ENCODE measurements at places on chromosomes 2 and 18.

DNA sequence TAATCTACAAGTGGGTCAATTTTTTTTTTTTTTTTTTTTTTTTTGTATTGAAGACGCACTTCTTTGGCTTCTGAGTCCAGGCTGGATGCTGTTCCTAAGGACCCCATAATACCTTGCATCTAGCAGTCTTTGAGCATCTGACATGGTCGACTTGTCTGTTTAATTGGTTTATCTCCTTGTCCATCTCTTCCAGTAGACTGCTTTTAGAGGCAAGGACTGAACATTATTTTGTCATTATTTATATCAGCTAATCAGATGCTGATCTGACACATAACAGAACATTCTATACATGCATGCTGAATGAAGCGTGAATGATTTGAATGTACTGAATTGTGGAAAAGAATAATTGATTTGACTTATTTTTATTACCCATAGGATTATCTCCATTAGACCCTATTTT, 118.7 kb downstream of the CDH7 start:
- DNase-seq, result no peak

DNA sequence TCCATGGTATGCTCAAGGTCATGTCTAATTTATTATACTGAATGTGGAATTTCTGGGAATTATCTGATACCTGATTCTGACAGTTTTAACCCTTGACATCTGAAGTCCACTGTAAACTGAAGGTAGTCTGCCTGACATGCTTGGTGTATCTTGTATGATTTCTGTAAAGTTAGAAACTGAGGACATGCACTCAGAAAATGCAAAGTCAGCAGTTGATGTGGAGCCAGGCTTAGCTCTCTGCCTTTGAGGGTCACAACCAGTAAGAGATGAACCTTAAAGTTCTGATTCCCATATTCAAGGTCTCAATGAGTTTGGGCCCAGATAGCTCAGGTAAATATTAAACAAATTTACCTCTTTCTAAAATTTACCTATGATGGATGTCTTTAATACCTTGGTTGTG, 12.3 kb upstream of the CTLA4 start:
- DNase-seq, result no peak

- no peak for DNase-seq
Observed at GRCh38 chr2:230634146-230634545, 78.5 kb upstream of the CAB39 start.

- DNase-seq, result no peak
Observed at GRCh38 chr2:79630060-79630459, 117.2 kb downstream of the CTNNA2 start.

- DNase-seq, result no peak
Observed at GRCh38 chr2:170155022-170155722, 22.8 kb upstream of the MYO3B start.

DNA sequence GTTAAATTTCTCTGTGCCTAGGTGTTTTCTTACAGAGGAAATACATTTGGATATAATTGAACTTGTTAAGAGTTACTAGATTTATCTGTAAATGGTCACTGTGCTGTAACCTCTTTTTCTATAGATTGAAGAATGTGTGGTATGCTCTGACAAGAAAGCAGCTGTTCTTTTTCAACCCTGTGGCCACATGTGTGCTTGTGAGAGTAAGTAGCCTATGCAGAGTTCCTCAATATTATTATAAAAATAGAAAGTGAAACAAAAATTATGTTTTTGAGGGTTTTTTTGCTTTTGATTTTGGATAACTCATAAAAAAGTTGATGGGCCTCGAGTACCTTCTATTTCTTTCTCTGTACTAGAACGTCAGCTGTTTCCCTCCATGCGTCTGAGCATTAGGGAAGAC, 112.4 kb downstream of the MIB1 start:
- DNase-seq, result no peak

GRCh38 chr18:50879302-50880118, 592 bp downstream of the ME2 start:
- DNase-seq, result peak; percentile 11

DNA sequence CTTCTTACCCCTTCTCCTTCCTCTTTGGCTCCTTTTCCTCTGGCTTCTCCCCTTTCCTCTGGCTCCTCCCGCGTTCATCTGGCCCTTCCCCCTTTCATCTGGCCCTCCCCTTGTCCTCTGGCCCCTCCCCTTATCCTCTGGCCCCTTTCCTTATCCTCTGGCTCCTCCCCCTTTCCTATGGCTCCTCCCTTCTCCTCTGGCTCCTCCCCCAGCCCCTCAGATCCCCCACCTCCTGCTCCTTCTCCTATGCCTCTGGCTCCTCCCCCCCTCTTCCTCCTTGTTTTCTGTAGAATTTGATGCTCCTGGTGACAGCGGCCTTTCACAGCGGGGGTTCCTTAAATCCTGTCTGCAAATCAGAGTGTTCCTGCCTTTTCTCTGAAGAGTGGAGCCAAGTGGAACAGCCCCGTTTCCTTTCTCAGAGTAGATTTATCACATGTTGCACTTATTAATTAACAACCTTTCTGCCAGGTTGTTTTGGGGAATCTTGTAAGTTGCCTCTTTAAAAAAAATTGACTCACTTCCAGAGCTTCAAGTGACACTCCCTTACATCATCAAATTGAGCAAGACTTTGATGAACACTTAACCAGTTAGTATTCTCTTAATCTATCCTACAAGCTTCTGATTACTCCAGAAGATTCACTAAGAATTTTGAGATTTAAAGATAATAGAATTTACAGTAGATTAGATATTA, 27.9 kb downstream of the FABP1 start:
- DNase-seq, result no peak

- no peak for DNase-seq
Observed at GRCh38 chr2:174561283-174561971, 36.2 kb downstream of the WIPF1 start.

GRCh38 chr2:169258045-169258601, 104.2 kb downstream of the LRP2 start:
- DNase-seq, result no peak

DNA sequence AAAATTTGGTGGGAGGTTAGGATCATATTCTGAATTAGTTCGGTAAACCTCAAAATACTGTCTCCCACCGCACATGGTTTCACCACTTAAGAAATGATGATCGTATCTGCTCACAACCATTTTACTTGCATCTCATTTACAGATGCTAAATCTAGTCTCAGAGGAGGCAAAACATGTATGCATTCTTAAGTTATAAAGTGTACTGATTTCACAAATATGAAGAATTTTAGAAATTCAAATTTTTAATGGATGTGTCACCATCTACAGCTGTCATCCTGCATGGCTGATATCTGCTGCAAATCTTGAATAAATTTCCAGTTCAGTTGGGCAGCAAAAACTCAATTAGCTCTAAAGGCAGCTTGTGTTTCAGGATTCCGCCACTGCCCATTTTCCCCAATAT, 243.3 kb upstream of the KCNJ3 start:
- no peak for DNase-seq

DNA sequence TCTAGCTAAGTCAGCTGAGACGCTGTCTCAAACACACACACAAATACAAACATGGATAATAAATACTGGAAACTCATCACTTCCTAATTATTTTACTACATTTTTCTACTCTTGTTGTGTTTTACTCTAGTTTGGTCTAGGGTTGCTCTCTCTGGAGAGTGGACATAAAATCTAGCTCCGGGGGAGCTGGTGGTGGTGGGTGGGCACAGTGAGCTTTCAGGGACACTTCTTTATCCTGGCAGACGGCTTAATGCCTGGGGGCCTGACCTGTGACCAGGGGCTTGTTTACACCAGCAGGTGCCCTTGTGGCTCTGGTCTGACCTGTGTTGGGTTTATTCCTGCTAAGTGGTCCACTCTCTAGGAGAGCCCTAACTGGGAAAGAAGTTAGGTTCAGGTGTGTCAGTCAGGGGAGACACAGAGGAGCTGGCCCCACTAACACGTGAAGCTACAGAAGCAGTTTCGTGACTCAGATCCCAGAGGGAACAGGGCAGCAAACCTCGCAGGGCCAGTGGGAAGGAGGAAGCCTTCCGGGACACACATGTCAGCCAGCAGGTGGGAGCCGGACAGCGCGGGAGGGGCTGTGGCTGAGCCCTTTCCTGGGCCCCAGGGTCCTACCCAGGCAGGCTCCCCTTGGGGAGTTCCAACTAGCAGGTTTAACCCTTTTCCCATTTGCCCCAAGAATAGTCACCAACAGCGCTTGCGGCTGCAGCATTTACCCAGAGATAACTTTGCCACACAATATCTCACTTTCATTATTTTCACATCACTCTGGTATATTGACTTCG, 22.5 kb upstream of the BOK start:
- DNase-seq, result no peak

- DNase-seq, result no peak
Observed at GRCh38 chr2:150588506-150588870, 101.0 kb upstream of the RND3 start.

- DNase-seq, result no peak
Observed at GRCh38 chr18:43757273-43757672, 480.0 kb upstream of the SYT4 start.

DNA sequence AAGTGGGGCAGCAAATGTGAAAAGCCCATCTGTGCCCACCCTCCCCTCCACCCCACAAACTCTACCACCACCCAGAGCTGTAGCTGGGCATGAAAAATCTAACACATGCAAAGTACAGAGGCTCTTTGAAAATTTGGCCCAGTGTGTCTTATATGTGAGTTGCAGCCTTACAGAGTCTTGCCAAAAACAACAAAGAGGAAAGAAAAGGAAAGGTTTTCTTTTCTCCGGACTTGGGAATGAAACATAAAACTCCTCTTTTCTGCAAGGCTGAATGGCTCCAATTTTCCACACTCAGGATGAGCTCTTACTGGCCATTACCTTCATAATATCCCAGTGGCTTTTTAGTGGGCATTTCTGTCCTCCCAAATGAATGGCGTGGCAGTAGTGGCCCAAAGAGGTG, 27.9 kb upstream of the POU3F3 start:
- no peak for DNase-seq

- no peak for DNase-seq
Observed at GRCh38 chr2:239110595-239111048, 262.7 kb downstream of the TWIST2 start.

DNA sequence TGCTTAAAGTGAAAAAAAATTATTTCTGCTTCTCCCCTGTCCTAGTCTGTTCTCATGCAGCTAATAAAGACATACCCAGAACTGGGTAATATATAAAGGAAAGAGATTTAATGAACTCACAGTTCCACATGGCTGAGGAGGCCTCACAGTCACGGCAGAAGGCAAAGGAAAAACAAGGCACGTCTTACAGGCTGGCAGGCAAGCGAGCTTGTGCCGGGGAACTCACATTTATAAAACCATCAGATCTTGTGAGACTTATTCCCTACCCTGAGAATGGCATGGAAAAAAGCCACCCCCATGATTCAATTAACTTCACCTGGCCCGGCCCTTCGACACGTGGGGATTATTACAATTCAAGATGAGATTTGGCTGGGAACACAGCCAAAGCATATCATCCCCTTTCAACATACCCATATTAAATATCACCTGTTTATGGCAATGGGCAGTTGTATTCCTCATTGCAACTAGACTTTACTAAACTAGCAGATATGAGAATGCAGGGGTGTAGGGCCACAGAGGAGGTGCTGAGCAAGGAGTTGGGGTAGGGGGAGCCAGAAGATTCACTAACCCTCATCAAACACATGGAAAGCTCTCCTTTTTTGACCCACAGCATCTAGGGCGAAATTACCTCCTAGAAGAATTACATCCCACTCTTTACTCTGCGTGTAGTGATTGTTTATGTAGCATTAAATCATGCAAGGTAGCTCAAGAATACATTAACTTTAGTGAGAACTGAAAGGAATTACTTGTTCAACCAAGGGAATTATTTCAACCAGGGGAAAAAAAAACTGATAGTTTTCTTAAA, 183.3 kb upstream of the DOK6 start:
- no peak for DNase-seq

- no peak for DNase-seq
Observed at GRCh38 chr2:11667866-11668637, 1.9 kb downstream of the NTSR2 start.

DNA sequence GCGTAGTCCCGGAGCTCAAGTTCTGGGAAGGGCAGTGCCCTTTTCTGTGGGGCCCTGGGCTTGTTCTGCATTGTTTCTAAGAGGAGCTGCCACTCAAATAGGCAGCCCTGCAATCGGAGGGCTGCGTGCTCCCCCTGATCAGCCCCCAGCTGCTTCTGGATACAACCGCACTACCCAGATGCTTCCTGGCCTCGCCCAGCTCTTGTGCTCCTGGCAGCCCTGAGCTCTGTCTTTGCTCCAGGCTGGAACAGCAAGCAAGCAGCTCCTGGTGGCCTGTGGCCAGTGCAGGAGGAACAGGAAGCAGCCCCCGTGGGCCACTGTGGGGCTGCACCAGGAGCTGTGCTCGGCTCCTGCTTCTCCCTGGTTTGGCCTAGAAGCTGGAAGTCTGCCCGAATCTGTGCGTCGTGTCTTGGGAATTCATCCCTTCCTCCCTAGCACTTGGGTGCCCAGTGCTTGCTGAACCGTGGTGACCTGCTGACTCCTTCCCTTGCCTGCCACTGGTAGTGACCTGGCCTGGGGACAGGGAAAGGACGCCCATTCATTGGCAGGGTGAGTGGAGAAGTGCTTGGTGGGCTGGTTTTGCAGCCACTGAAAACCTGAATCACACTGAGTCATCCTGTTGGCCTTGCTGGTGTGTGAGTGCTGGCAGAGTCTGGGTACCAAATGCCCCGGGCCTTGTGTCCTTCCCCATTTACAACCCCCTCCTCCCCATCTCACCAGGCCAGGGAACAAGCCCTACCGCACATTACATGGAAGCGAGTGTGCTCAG, 27.3 kb upstream of the NTSR2 start:
- DNase-seq, result no peak

- DNase-seq, result no peak
Observed at GRCh38 chr2:99861376-99861760, 281.0 kb downstream of the AFF3 start.

DNA sequence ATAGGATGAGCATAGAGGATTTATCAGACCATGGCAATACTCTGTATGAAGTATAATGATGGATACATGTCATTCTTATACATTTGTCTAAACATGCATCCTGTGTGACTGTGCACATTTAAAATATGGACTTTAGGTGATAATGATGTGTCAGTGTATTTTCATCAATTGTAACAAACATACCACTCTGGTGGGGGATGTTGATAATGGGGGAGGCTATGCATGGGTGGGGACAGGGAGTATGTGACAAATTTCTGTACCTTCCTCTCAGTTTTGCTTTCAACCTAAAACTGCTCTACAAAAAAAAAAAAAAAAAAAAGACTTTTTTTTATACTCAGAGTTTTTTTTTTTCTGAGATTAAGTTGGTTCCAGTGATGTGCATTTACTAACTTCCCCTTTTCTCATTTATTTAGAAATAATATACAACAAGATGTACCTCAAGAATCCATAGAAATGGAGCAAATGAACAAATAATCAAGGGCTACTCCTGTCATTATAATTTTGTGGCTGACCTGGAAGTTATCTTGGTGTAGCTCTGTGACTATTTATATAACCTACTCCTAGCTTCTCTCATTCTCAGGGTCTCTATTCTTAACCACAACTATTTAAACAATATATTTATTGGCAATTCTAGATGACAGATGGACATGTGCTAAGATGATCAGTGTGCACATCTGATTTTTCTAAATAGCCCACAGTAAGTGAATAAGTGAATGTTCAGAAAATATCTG, 108.9 kb upstream of the ITGA4 start:
- DNase-seq, result no peak

DNA sequence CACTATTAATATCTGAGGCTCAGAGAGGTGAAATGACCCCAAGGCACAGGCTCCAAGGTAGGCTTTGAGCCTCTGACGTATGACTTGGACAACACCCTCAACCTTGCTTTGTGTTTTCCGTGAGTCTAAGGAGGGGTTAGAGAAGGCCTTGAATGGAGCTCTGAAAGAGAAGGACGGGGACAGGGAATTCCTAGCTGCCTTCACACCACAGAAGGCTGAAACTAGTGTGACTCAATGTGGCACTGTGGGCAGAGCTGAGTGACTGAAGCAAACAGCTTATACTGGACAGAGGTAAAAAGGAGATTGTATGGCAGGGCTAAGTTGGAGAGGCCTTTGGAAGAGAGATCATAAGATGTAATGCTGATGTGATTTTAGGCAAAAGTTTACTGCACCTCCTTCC, 3.5 kb upstream of the NCK2 start:
- no peak for DNase-seq

Data from activated CD4-positive, alpha-beta T cell treated with anti-CD3 and anti-CD28 coated beads, Interleukin-2, amount 50 U/mL, for 24 hours (primary cell).